ENCODE measurements at places on chromosomes 4 and X. TPM values are rescaled to one million over a fixed set of nuclear protein-coding genes. Genes with fewer than 3 reads are reported as not detected.
A peak's percentile ranks its signal among the peaks of the same experiment; 100 is the strongest.

DNA sequence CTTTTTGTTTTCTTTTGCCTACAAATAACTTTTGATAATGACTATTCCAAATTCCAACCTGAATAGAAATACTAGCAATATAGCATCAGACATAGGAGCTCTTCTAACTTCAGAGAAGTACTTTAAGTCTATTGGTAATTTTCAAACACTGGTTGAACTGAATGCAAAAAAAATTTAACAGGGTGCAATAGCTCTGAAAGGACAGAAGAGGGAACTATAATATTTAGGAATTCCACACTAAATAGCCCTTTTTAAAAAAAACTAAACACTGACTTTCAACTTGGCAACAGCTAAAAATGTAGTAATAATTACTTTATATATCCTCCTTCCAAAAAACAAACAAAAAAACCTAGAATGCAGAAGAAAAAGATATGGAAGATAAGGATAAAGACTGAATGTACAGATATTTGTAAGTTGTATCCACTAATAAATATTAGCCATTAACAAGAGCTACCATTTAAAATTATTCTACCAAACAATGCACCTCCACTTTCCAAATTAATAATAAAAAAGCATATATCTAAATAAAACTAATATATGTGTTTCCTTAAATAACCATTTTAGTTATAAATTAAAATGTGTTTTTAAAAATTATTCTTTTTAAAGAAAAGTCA, 81.4 kb downstream of the FBXW7 start:
- H3K27ac ChIP-seq = no peak overlapping the region
- peak; percentile 11 for DNase-seq
- H3K4me1 ChIP-seq = no peaks in the 10 kb centered on the region
- H3K36me3 ChIP-seq = no peaks in the 10 kb centered on the region
- H3K4me3 ChIP-seq = no peak overlapping the region

- H3K36me3 ChIP-seq = no peaks in the 10 kb centered on the region
- no peak overlapping the region for H3K27ac ChIP-seq
- no peaks in the 10 kb centered on the region for H3K4me1 ChIP-seq
- DNase-seq = no peak
- H3K27me3 ChIP-seq = no peaks in the 10 kb centered on the region
Observed at GRCh38 chr4:185219551-185220344, 10.3 kb downstream of the SNX25 start.

- no peak overlapping the region for H3K4me3 ChIP-seq
- no peaks in the 10 kb centered on the region for H3K4me1 ChIP-seq
- H3K27me3 ChIP-seq = no peaks in the 10 kb centered on the region
- no peak for DNase-seq
- no peaks in the 10 kb centered on the region for H3K36me3 ChIP-seq
Observed at GRCh38 chr4:186497043-186497442, 58.3 kb downstream of the MTNR1A start.

DNA sequence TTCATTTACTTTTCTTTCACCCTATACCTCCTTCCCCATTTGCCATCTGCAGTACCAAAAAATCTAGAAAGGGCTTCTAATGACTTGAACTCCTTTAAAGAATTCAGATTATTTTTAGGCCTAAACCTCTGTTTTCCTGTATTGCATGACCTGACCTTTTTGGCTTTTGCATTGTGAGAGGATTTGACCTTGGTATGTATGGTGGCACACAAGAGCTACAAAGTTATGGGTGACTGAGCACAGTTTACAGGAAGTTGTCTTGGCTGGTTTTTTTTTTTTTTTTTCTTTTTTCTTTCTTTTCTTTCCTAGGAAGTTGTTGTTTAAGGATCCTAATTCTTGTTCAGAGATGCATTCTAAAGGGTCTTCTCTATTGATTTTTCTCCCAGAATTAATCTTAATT, 32.0 kb upstream of the MTMR8 start:
- no peaks in the 10 kb centered on the region for H3K4me1 ChIP-seq
- H3K36me3 ChIP-seq = no peaks in the 10 kb centered on the region
- no peak overlapping the region for H3K4me3 ChIP-seq
- no peak overlapping the region for H3K27ac ChIP-seq
- no peak for DNase-seq

- H3K27ac ChIP-seq = no peak overlapping the region
- peaks cover 12% of the 10 kb centered on the region for H3K36me3 ChIP-seq
- no peaks in the 10 kb centered on the region for H3K27me3 ChIP-seq
- no peak overlapping the region for H3K4me3 ChIP-seq
Observed at GRCh38 chrX:154363706-154364439, 10.6 kb downstream of the FLNA start.

DNA sequence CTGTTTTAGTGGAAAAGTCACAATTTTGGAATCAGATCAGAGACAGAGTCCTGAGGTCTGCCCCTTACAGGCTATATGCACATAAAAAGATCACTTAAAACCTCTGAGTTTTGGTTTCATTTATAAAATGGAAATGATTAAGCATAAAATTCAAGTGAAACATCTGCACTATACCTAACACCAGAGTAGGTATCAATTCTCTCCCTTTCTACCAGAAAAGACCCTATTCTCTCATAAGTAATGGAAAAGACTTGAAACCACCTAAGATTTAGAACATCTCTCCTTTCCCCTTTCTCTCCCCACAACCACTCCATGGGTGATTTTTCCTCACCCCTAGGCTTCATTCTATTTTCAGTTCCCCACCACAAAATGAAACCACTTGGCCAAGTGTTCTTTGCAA, 907 bp downstream of the LHFPL1 start:
- no peak overlapping the region for H3K4me3 ChIP-seq
- peak overlapping the region; percentile 82 for H3K27ac ChIP-seq
- peaks cover 15% of the 10 kb centered on the region for H3K4me1 ChIP-seq
- no peaks in the 10 kb centered on the region for H3K27me3 ChIP-seq
- DNase-seq = no peak

GRCh38 chr4:168503652-168504362, 7.0 kb downstream of the PALLD start:
- no peak overlapping the region for H3K4me3 ChIP-seq
- peaks cover 6% of the 10 kb centered on the region for H3K4me1 ChIP-seq
- no peak overlapping the region for H3K27ac ChIP-seq
- DNase-seq = no peak

DNA sequence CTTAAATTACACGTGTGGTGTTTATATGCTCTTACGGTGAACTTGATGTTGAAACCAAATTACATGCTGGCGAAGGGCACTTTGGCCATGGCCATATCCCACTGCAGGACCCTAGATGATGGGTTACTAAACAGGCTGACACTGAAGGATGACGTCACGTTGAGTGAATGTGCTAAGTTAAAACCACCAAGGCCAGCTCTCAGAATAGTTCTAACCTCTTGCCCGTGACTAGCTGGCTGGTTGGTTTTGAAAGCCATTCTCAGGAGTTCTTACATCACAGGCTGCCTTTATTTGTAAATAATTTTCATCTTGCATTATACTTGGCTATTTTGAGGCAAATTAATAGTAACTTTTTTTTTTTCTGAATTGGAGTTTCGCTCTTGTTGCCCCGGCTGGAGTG, 41.3 kb upstream of the PHEX start:
- no peak overlapping the region for H3K4me3 ChIP-seq
- H3K4me1 ChIP-seq = no peaks in the 10 kb centered on the region
- H3K36me3 ChIP-seq = no peaks in the 10 kb centered on the region

GRCh38 chr4:76597423-76597979, 162.5 kb downstream of the SHROOM3 start:
- no peak overlapping the region for H3K27ac ChIP-seq
- no peak overlapping the region for H3K4me3 ChIP-seq
- no peak for DNase-seq
- H3K27me3 ChIP-seq = no peaks in the 10 kb centered on the region
- H3K4me1 ChIP-seq = no peaks in the 10 kb centered on the region

GRCh38 chrX:74521961-74522751, 92.3 kb downstream of the RLIM start:
- no peaks in the 10 kb centered on the region for H3K4me1 ChIP-seq
- no peak overlapping the region for H3K27ac ChIP-seq
- H3K4me3 ChIP-seq = no peak overlapping the region
- H3K36me3 ChIP-seq = no peaks in the 10 kb centered on the region

DNA sequence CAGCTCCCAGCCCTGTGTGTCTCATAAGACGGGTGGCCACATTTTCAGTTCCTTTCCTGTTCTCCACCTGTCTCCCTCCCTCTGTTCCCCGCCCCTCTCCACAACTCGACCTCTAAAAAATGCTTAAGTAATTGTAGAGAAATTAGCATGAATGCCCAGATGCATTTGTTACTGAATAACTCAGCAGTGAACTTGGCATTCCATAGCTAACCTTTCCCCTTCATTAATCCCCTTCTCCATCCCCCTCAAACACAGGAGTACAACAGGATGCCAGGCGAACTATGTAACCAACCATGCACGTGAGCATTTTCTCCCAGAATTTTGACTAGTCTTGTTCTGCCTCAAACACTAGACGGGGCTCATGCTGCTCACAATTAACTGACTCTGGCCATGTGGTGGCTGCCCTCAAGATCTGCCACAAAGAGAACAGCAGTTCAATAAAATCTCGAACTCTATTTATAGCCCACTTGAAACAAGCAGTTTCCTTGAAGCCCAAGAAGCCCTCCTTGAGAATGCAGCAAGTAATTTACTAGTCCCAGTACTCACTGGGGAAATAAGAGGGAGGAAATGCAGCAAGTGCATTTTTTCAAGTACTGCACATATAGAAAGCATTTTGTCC, 351.2 kb downstream of the ARHGAP24 start:
- H3K4me1 ChIP-seq = no peaks in the 10 kb centered on the region
- H3K27ac ChIP-seq = no peak overlapping the region
- no peak overlapping the region for H3K4me3 ChIP-seq
- H3K27me3 ChIP-seq = no peaks in the 10 kb centered on the region
- DNase-seq = no peak

DNA sequence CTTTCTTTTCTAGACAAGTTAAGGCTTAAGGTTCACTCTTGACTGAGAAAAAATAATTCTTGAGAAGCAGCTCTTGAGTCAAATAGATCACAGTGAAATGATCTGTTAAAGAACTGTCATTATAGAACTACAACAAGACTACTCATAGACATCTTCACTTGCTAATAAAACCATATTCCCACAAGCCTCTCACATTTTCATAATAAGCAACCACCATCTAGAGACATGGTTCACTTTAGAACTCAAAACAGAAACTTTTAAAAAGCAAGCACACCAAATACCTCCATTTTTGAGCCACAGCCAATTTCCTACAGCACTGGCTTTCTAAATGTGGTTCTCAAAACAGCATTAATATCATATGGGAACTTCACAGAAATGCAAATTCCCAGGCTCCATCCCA, 309.5 kb downstream of the TMA16 start:
- no peaks in the 10 kb centered on the region for H3K4me1 ChIP-seq
- no peak for DNase-seq
- H3K27ac ChIP-seq = no peak overlapping the region
- H3K4me3 ChIP-seq = no peak overlapping the region

DNA sequence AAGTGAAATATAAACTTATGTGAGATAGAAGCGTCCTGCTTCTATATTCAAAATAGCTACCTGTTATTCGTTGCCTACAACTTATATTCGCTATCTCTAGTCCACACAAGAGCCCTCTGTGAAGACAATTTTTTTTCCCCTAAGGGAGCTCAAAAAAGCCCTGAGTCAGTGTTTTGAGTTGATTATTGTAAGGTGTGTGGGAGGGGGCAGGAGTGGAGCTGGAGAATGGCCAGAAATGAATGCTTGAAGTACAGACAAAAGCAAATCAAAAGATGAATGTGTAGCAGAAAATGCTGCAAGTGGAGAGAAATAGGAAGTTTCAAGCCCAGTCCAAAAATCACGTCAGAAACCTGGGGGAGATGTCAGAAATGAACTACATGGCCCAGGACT, 655.0 kb upstream of the LCORL start:
- H3K27me3 ChIP-seq = no peaks in the 10 kb centered on the region
- no peak overlapping the region for H3K27ac ChIP-seq
- no peak for DNase-seq
- H3K4me3 ChIP-seq = no peak overlapping the region

GRCh38 chr4:74395633-74396032, 30.7 kb downstream of the EREG start:
- H3K36me3 ChIP-seq = no peaks in the 10 kb centered on the region
- no peak overlapping the region for H3K4me3 ChIP-seq
- no peaks in the 10 kb centered on the region for H3K4me1 ChIP-seq
- H3K27me3 ChIP-seq = no peaks in the 10 kb centered on the region
- DNase-seq = no peak
- H3K27ac ChIP-seq = no peak overlapping the region

GRCh38 chr4:152451496-152451895, 84.4 kb downstream of the FBXW7 start:
- H3K4me3 ChIP-seq = no peak overlapping the region
- no peaks in the 10 kb centered on the region for H3K27me3 ChIP-seq
- no peaks in the 10 kb centered on the region for H3K36me3 ChIP-seq

- no peaks in the 10 kb centered on the region for H3K36me3 ChIP-seq
- no peak overlapping the region for H3K27ac ChIP-seq
- H3K4me3 ChIP-seq = no peak overlapping the region
- DNase-seq = no peak
- H3K4me1 ChIP-seq = no peaks in the 10 kb centered on the region
- H3K27me3 ChIP-seq = no peaks in the 10 kb centered on the region
Observed at GRCh38 chr4:111154934-111155333, 532.1 kb upstream of the PITX2 start.

DNA sequence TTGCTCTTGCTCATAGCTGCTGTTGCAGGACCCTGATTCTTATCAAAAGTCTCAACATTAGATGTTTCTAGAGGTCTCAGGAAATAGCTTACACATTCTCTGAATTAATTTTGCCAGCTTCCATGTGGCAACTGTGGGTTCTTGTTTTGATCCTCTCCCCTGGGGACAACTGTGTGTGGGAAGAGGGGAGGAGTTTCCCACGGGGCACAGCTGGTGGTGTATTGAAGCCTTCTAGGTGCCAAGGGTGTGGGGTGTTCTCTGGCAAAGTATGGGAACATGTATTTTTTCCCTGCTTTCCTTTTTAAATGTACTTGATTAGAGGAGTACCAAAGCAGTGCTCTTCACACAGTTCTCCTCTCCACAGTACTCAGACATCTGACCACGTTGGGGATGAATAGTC, 212.7 kb downstream of the RPA4 start:
- no peaks in the 10 kb centered on the region for H3K4me1 ChIP-seq
- no peak overlapping the region for H3K4me3 ChIP-seq
- no peak overlapping the region for H3K27ac ChIP-seq

GRCh38 chr4:181541396-181541795, 701.8 kb upstream of the TENM3 start:
- H3K27ac ChIP-seq = no peak overlapping the region
- H3K36me3 ChIP-seq = no peaks in the 10 kb centered on the region
- H3K4me3 ChIP-seq = no peak overlapping the region

GRCh38 chr4:60846678-60847077, 353.4 kb upstream of the ADGRL3 start:
- no peaks in the 10 kb centered on the region for H3K4me1 ChIP-seq
- no peaks in the 10 kb centered on the region for H3K36me3 ChIP-seq
- no peak for DNase-seq

GRCh38 chr4:73055241-73055897, 14.1 kb downstream of the COX18 start:
- no peaks in the 10 kb centered on the region for H3K4me1 ChIP-seq
- H3K4me3 ChIP-seq = no peak overlapping the region
- H3K27me3 ChIP-seq = no peaks in the 10 kb centered on the region
- H3K36me3 ChIP-seq = peaks cover 58% of the 10 kb centered on the region
- no peak for DNase-seq

The ZNF157 gene
- 1.2 TPM for total RNA-seq

The LRIT3 gene
- total RNA-seq = 0.33 TPM

The BTC gene
- total RNA-seq = not detected

The SLIT2 gene
- not detected for total RNA-seq

The PAGE1 gene
- not detected for total RNA-seq

The ZBTB49 gene
- 14.0 TPM for total RNA-seq

The SMIM9 gene
- not detected for total RNA-seq

The ACTRT1 gene
- not detected for total RNA-seq
